WTC11 (cell line): ENCODE measurements at places on chromosomes 7 and 10. TPM values are rescaled to one million over a fixed set of nuclear protein-coding genes. Genes with fewer than 3 reads are reported as not detected.
A peak's percentile ranks its signal among the peaks of the same experiment; 100 is the strongest.

Gene ASAH2
- total RNA-seq = 2.3 to 5.9 TPM (median 4.1 TPM) in 3 replicates

Gene CREM
- total RNA-seq = 17.3 to 23.6 TPM (median 18.3 TPM) in 3 replicates

Gene DPYSL4
- total RNA-seq = 16.8 to 18.1 TPM (median 17.0 TPM) in 3 replicates

DNA sequence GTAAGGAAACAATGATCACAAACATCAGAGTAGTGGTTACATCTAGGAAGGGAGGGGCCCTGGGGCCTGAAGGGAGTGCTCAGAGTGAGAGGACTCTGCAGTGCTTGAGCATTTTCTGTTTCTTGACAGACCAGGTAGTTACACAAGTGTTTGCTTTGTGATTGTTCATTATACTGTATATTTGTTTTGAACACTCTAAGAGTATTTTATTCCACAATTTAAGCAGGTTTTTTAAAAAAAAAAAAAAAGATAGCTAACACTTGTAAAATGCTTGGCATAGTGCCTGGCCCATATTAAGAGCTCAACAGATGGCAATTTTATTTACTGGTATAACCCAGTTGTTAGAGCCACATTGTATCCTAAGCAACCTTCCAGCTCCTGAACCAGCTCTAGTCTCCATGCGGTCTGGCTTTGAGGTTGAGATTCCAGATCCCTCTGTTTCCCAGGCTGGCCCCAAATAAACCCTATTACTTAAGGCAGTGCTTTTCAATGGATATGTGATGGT lies 20.1 kb upstream of the ATXN7L1 start:
- H3K4me3 ChIP-seq = no peak overlapping the region
- H3K36me3 ChIP-seq = peaks cover 19% of the 10 kb centered on the region
- H3K27me3 ChIP-seq = no peaks in the 10 kb centered on the region
- no peak overlapping the region for H3K27ac ChIP-seq

Gene SPDYE5
- total RNA-seq = not detected in 3 replicates

DNA sequence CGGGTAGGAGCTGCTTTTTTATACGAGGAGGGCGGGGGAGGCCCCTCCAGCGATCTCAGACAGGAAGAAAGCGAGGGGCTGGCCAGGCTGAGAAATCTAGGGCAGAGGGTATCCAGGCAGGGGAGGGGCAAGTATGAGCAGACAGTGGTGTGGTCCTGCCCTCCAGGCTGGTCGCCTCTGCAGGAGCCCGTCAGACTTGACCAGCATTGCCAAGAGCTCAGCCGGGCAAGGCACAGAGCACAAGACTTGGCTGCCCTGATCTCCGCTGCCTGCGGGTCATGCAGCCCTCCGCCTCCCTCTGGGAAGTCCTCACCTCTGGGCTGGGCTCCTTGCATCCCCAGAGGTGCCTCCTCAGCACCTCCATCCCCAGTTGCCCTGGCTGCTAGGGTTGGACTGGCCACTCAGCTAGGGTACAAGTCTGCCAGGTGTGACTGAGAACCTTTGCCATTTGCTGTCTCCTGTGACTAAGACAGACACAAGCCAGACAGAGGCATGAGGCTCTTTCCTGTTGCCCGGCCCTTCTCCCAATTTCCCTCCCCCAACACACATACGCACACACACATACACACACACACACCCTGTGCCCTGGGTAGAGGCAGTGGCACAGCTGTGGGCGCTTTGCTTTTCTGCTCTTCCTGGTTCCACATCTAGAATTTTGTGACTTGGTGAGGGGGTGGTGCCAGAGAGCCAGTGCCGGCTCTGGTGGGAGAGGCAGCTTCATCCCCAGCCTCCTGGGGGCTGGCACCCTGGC lies 59.1 kb upstream of the PPIF start:
- no peaks in the 10 kb centered on the region for H3K27me3 ChIP-seq
- no peak overlapping the region for H3K4me3 ChIP-seq
- DNase-seq = no peak
- H3K4me1 ChIP-seq = peaks cover 6% of the 10 kb centered on the region; the same call in 1 of the 2 replicates
- H3K36me3 ChIP-seq = peaks cover 6% of the 10 kb centered on the region
- 0 out of 2 replicates have a peak overlapping the region, but pooled peaks have one; percentile 40 for H3K27ac ChIP-seq

Gene MYO3A
- total RNA-seq = 3.7 to 6.4 TPM (median 6.0 TPM) in 3 replicates

Gene CCL24
- not detected in 3 replicates for total RNA-seq

DNA sequence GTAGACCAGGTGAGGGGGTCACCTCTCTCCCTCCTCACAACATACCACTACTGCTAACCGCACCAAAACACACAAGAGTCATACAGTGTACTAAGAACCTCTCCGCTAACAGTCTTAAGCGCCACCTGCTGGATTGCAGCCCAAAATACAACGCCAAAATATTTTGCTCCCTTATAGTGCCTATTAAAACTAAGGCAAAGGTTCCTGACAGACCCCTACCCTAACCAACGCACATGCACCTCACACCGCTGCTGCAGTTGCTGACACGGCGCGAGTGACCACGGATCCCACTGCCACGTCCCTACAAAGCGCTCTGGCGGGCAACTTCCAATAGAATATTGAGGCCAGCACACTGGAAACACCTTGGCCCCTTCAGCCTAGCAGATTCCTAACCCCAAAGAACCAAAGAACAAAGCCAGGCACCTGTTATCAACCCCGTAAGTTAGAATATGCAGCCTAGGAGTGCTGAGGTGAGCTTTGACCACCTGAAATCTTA lies 563.6 kb upstream of the SEMA3D start:
- peaks cover 42% of the 10 kb centered on the region for H3K27me3 ChIP-seq
- peak overlapping the region; percentile 40 for H3K4me3 ChIP-seq
- H3K4me1 ChIP-seq = peaks cover 12% of the 10 kb centered on the region
- no peak overlapping the region for H3K27ac ChIP-seq
- H3K36me3 ChIP-seq = peaks cover 7% of the 10 kb centered on the region; the same call in 1 of the 2 replicates

- DNase-seq = no peak
- H3K27me3 ChIP-seq = no peaks in the 10 kb centered on the region
- H3K4me3 ChIP-seq = no peak overlapping the region
- no peaks in the 10 kb centered on the region for H3K4me1 ChIP-seq
- H3K36me3 ChIP-seq = no peaks in the 10 kb centered on the region
- no peak overlapping the region for H3K27ac ChIP-seq
These were observed 32.6 kb downstream of the EXOC6 start for GRCh38 chr10:92880917-92881316.

DNA sequence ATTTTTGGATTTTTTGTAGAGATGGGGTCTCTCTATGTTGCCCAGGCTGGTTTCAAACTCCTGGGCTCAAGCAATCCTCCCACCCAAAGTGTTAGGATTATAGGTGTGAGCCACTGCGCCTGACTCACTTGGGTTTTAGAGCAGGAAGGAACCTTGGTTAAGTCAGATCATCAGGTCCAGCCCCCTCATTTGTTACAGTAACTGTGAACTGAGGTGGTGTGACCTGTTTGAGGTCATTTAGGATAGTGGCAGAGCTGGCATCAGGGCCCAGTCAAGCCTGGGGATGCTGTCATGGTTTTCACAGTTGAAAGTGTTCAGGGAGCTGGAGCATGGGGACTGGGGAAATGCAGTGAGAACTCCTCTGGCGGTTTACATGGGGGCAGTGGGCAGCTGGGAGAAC lies 159.6 kb downstream of the TAX1BP1 start:
- no peak for DNase-seq
- no peak overlapping the region for H3K4me3 ChIP-seq
- no peaks in the 10 kb centered on the region for H3K36me3 ChIP-seq
- peak overlapping the region; percentile 53; the same call in 1 of the 2 replicates for H3K27ac ChIP-seq

GRCh38 chr10:28147706-28148105 lies 148.8 kb upstream of the ODAD2 start:
- no peaks in the 10 kb centered on the region for H3K27me3 ChIP-seq
- H3K4me3 ChIP-seq = no peak overlapping the region
- H3K27ac ChIP-seq = no peak overlapping the region
- DNase-seq = no peak
- no peaks in the 10 kb centered on the region for H3K36me3 ChIP-seq
- peaks cover 9% of the 10 kb centered on the region for H3K4me1 ChIP-seq

DNA sequence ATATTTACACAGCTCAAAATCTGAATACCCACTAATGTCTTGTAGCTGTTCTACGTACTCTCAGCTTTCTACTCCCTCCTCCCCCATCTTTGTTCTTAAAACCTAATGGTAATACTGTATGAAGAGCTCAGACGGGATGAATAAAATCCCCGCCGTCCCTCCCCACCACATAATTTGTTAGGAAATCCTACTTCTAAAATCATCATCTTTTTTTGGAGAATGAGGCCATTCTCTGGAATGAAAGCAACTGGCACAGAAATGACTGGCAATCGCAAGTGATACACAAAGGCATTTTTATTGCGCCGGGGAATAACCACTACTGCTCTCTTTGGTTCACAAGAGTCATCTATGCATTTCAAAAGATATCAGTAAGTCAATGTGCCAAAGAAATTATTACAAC lies 27.3 kb downstream of the SLC35B4 start:
- H3K4me3 ChIP-seq = no peak overlapping the region
- peaks cover 14% of the 10 kb centered on the region for H3K4me1 ChIP-seq

GRCh38 chr10:66472156-66472555 lies 453.7 kb upstream of the LRRTM3 start:
- DNase-seq = no peak
- H3K36me3 ChIP-seq = no peaks in the 10 kb centered on the region
- H3K4me3 ChIP-seq = no peak overlapping the region
- H3K27me3 ChIP-seq = no peaks in the 10 kb centered on the region

GRCh38 chr10:109591601-109592000 lies 331.7 kb downstream of the XPNPEP1 start:
- H3K27ac ChIP-seq = no peak overlapping the region
- peaks cover 6% of the 10 kb centered on the region for H3K4me1 ChIP-seq
- H3K4me3 ChIP-seq = no peak overlapping the region
- no peaks in the 10 kb centered on the region for H3K36me3 ChIP-seq
- H3K27me3 ChIP-seq = no peaks in the 10 kb centered on the region

GRCh38 chr10:114301951-114302710 lies 63.1 kb downstream of the VWA2 start:
- no peak for DNase-seq
- no peak overlapping the region for H3K4me3 ChIP-seq
- H3K36me3 ChIP-seq = peaks cover 5% of the 10 kb centered on the region
- 0 out of 2 replicates have a peak, but pooled peaks cover 2% of the 10 kb centered on the region for H3K27me3 ChIP-seq
- peaks cover 5% of the 10 kb centered on the region for H3K4me1 ChIP-seq
